ENCODE measurements at places on chromosomes 13 and 19. TPM values are rescaled to one million over a fixed set of nuclear protein-coding genes. Genes with fewer than 3 reads are reported as not detected.

Gene FCGBP
- total RNA-seq: 5.8 TPM

Gene S1PR4
- not detected for total RNA-seq

- no peak for DNase-seq
Measured at GRCh38 chr13:22099585-22099984, 428.7 kb downstream of the FGF9 start.

- DNase-seq: no peak
Measured at GRCh38 chr19:18477974-18478373, 40.0 kb upstream of the ISYNA1 start.

GRCh38 chr19:1861599-1862031, 1.8 kb downstream of the KLF16 start:
- DNase-seq: no peak

DNA sequence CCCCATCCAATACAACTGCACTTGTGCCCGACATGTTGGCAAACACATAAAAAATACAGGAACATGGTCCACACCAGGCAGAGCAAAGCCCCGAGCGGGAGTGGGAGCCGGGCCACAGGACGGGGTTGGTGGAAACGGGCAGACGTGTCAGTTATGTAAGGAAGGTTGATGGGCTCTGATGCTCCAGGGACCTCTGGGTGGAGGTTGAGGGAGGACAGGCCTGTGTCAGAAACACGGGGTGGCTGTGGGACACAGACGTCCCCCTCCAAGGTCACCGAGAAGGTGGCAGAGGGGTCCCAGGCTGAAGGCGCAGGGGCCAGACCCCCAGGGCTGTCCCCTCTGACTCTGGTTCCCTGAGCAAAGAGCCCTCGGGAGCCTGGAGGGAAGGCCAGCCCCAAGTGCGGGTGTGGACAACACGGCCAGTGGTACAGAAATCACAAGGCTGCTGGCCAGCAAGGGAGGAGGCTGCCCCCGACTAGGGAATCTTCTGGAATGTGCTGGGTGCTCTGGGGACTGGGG, 31.4 kb upstream of the C13orf46 start:
- DNase-seq: no peak

DNA sequence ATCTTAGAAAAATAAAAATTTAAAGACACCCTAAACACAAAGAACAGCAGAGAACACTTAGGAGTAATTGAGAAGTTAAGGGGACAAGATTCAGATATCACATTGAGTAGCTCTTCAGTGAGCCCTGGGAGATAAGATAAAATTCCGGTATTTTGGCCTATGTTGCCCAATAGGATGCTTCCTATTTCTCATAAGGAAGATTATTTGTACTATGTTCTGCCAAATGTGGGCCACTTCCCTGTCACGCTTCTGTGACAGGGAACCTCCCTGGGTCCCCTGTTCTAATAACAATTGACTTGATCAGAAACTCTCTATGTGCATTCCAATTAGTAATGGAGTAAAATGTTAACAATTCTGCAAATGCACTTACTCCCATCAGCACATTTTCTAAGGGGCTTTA, 310.7 kb downstream of the MYO16 start:
- no peak for DNase-seq

All from cerebellum (tissue), 4 donors.